ENCODE measurements at places on chromosomes 3 and 15. TPM values are rescaled to one million over a fixed set of nuclear protein-coding genes. Genes with fewer than 3 reads are reported as not detected.

- no peak for DNase-seq
Measured at GRCh38 chr3:38136393-38136776, 542 bp downstream of the ACAA1 start.

DNA sequence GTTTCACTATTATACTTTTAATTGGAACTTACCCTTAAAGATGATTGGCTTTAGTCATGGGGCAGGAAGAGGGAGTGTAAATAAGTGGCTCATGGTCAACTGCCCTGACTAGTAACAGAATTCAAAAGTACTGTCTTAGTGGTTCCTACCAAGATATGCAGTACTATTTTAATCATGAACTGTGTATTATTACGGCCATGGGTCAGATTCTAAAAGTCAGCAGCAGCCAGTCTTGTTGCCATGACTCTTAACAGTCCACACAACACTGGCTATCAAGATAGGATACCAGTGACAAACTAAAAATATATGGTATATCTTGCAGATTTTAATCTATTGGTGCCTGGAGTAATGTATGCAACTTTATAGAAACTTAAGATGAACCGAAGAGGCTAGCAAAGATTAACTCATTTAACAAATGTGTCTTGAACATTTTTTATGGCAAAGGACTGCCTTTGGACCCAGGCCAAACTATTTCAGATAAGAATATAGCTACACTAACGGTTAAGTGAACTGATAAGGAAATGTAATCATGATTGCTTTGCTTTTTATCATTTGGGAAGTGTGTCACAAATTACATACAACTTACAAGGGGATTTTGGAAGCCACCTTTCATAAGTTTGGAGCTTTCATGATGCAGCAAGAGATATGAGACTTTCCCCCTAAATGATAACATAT is 163.7 kb downstream of the TCF12 start:
- no peak for DNase-seq

CCR5 gene
- polyA plus RNA-seq: 0.46 TPM

- DNase-seq: no peak
Measured at GRCh38 chr3:31567036-31567435, 34.3 kb downstream of the STT3B start.

TEX9 gene
- 33.0 TPM for polyA plus RNA-seq

DNA sequence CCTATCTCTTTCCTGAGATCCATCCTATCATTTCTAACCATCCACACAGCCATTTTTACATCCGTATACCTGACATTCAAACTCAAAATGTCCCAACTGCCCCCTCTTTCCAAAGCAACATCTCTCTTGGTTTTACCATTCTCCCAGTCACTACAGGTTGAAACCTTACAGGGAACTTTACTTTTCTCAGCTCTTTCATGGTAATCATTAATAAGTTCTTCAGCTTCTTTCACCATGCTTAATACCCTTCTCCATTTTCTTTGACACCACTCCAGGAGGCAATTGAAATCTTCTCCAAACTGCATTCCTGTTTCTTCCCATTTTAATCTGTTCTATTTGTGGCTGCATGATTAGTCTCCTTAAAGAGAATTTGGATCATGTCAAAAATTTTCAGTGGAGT is 352.5 kb downstream of the GAP43 start:
- no peak for DNase-seq

DNA sequence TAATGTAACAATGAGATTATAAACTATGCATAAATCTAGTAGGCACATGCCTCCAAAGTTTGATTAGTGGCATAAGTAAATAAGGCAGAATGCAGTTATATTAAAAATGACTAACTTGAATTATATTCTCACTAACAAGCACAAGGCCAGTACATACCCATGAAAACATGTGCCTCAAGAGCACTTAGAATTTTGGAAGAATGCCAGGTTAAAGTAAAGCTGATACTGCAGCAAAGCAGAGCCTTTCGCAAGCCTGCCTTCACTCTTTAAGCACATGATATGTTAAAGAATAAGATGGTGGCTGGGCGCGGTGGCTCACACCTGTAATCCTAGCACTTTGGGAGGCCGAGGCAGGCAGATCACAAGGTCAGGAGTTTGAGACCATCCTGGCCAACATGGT is 49.0 kb downstream of the KBTBD12 start:
- DNase-seq: no peak

GRCh38 chr3:38655708-38656300 is 6.3 kb upstream of the SCN5A start:
- no peak for DNase-seq

PRSS50 gene
- 1.4 TPM for polyA plus RNA-seq

DNA sequence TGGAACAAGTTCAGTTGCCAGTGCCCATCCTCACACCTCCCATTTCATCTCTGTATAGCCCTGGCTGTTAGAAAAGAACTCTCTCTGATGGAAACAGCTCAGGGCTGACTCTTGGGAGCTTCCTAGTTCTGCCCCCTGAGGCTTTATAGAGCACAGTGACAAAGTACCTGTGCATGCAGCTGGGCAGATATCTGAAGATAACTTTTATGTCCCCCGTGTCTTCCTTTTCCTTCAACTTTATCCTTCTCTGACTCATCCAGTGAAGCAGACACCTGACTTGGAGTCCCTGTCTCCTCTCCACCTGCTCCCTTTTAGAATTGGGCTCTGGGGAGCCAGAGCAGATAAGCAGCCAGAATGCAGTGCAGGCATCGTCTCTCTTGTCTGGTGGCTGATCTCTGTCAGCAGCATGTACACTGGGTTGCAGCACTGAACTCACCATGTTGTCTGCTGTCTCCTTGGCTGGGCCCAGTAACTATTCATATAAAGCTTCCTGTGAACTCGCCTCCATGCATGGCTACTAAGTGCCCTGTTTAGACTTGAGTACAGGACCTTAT is 53.9 kb upstream of the PLXNA1 start:
- DNase-seq: no peak

PDCD6IP gene
- 176 TPM for polyA plus RNA-seq

- DNase-seq: no peak
Measured at GRCh38 chr15:90412356-90413194, 24.5 kb downstream of the IQGAP1 start.

DNA sequence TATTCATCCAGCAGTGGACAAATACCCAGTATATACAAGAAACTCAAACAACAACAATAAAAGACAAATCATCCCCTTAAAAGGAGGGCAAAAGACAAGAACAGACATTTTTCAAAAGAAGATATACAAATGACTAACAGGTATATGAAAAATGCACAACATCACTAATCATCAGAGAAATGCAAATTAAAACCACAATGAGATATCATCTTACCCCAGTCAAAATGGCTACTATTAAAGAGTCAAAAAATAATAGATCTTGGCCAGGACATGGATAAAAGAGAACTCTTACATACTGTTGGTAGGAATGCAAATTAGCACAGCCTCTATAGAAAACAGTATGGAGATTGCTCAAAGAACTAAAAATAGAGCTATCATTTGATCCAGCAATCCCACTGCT is 16.9 kb downstream of the DHX36 start:
- no peak for DNase-seq

DNA sequence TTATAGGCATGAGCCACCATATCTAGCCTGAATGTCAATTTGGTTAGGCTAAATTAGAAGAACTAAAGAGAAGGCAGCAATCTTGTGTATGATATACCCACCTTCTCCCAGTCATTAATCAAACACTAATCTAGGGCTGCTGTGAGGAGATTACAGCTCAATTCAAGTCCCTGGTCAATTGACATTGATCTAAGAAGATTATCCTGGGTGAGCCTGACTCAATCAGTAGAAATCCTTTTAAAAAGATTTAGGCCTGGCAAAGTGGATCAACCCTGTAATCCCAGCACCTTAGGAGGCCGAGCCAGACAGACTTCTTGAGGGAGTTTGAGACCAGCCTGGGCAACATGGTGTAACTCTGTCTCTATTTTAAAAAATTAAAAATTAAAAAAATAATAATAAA is 2.5 kb upstream of the DNAH12 start:
- DNase-seq: no peak

ATP8B4 gene
- 3.5 TPM for polyA plus RNA-seq

GPR149 gene
- polyA plus RNA-seq: not detected

DNA sequence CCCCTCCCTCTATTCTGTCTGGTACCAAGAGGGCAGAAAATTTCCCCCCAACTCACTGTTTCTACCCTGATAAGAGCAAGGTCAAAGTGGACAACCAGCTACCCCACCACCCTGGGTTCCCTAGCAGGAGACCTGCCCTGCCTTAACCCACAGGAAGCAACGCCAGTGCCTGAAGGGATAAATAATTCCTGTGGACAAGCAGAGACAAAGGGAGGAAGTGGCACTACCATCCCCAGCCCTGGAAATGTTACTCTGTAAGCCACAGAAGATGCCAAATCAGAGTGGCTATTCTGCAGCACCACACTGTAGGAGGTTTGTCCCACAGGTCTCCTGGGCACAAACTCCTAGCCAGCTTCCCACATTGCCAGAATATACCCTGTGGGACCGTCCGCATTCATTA is 80.1 kb downstream of the DNAH12 start:
- DNase-seq: no peak

Data from right renal cortex interstitium (tissue), 3 donors.